ENCODE measurements at places on chromosomes 3 and 15. TPM values are rescaled to one million over a fixed set of nuclear protein-coding genes. Genes with fewer than 3 reads are reported as not detected.

DNA sequence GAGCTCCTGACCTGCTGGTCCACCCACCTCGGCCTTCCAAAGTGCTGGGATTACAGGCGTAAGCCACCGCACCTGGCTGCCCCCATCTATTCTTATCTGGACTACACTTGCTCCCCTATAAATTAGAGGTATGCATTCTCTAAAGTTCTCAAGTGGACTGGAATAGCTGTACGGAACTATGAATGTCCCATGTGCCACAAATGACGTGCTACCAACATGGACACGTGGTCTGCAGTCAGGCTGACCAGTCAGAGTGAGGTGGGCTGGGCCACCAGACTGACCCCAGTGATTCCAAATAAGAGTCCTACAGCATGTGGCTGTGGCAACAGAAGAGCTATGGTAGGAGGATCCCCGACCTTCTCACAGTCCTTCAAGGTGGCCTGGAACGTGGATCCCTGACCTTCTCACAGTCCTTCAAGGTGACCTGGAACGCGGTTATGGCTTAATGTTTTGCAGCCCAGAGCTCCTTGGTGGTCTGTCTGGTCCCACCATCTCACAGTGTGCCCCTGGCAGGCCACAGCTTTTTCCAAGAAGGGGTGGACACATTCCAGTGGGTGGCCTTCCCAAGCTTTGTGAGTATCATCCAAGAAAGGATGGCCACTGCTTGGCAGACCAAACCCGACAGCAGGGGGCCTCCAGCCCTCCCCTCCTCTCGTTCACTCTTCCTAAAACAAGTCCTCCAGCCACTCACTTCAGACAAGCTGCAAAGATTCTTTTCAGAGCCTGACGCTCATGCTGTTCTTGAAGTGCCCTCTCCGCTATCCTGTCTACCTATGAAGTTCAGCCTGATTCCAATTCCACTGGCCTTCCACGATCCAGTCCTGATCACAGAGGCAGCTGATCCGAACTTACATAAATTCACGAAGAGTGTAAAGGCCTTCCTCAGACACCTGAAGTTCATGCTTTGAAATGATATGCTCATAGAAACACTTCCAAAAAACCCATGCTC lies 4.4 kb downstream of the ADAMTS17 start:
- H3K27me3 ChIP-seq = no peaks in the 10 kb centered on the region
- peaks cover 10% of the 10 kb centered on the region for H3K4me1 ChIP-seq
- H3K27ac ChIP-seq = no peak overlapping the region
- DNase-seq = no peak

GRCh38 chr3:42572278-42572677 lies 9.5 kb downstream of the SEC22C start:
- H3K36me3 ChIP-seq = no peaks in the 10 kb centered on the region
- H3K27ac ChIP-seq = no peak overlapping the region
- DNase-seq = no peak
- no peaks in the 10 kb centered on the region for H3K4me1 ChIP-seq
- H3K4me3 ChIP-seq = no peak overlapping the region
- H3K27me3 ChIP-seq = no peaks in the 10 kb centered on the region

DNA sequence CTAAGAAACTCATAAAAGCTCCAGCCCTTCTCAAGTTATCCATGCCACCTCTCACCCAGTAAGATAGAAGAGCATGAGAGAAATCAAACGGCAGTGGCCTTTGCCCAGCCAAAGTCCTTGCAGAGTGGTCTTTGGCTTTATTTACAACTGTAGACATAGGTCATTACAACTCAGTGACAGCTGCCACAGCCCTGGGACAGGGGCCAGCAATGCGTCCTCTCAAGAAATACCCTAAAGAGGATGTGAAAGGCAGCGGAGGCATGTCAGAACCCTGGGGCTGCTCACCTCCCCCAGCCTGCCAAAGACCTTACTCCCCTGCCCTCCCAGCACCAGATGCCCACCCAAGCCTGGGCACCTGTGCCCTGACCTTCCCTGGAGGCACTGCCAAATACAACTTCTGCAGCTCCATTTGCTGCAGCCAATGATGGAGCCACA lies 6.3 kb downstream of the ACAA1 start:
- peaks cover 74% of the 10 kb centered on the region for H3K36me3 ChIP-seq
- no peak for DNase-seq
- H3K27me3 ChIP-seq = no peaks in the 10 kb centered on the region
- no peak overlapping the region for H3K4me3 ChIP-seq

DNA sequence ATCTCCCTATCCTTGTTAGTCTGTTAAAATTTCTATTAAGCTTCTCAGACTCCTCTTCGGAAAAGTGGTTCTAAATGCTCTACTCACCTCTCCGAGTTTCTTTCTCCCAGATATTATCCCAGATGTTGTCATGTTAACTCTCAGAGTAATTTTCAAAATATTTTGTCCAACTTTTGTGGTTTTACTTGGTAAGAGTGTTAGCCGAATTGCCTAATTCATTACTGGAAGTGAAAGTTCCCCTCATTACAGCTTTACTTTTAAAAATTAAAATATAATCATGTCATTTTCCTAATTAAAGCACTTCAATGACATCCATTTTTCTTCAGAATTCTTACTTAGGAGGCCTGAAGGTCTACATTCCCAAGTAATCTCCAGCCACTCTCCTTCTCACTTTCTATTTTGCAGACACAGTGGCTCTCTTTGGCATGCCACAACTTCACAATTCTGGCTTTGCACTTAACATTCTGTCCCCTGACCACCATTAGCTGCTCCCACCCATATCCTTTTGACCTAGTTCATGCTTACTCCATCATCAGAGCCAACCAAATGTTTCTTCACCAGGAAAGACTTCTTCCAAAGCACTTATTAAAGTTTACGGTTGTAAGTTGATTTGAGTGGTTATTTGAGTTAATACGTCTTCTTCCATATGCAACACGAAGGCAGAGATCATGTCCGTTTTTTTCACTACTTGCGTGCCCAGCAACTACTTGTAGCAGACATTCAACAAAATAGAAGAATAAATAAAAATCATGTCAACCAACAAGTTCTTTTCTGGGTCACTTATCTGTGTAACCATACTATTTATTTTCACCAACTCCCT lies 10.2 kb upstream of the TIPARP start:
- DNase-seq = no peak
- H3K36me3 ChIP-seq = no peaks in the 10 kb centered on the region
- H3K4me3 ChIP-seq = no peak overlapping the region
- peaks cover 5% of the 10 kb centered on the region for H3K4me1 ChIP-seq
- H3K27me3 ChIP-seq = no peaks in the 10 kb centered on the region

- H3K36me3 ChIP-seq = no peaks in the 10 kb centered on the region
- H3K4me1 ChIP-seq = no peaks in the 10 kb centered on the region
- no peak overlapping the region for H3K27ac ChIP-seq
- no peak for DNase-seq
- no peaks in the 10 kb centered on the region for H3K27me3 ChIP-seq
- no peak overlapping the region for H3K4me3 ChIP-seq
Measured at GRCh38 chr3:144028798-144029411, 57.3 kb downstream of the DIPK2A start.

DNA sequence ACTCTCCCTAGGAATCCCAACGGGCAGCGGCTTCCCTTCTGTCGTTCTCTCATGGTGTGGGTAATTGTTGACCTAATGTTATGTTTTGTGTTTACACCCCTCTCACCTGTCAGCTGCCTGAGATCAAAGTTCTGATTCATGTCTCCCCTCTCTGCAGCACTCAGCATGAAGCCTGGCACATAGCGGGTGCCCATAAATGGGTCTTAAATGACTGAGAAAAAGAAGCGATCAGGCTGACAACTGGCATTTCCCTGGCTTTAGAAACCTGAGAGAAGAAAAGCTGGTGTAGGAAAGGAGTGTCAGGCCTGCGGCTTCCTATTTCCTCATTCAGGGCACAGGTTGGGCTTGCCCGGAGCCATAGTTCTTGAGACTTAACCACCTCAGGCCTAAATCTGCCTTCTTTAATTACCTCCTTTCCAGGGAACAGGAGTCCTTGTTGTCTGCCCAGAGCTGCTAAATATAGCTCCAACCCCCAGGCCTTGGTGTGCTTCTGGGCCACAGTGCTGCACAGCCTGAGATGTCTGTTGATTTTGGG lies 31.8 kb downstream of the LPP start:
- H3K4me1 ChIP-seq = peaks cover 28% of the 10 kb centered on the region
- H3K4me3 ChIP-seq = no peak overlapping the region
- DNase-seq = no peak
- no peak overlapping the region for H3K27ac ChIP-seq

DNA sequence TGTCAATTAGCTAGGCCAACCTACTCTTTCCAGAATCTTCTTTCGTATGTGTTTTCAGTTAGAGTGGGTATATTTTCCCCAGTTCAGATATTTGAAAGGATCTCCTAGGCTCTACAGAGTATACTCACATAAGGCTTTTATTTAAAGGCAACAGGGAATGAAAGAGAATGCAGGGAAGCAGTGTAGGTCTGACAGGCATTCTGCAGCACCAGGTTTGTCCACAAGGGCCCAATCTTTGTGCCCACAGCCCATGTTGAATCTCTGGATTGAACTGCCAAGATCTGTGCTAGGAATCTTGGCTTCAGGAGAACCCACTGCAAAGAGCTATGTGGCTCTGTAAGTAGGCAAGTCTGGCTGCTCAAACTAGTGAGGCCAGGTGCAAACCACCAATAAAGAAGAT lies 24.2 kb upstream of the GALNT15 start:
- H3K27me3 ChIP-seq = no peaks in the 10 kb centered on the region
- no peak for DNase-seq
- H3K27ac ChIP-seq = peak overlapping the region; percentile 75
- H3K4me1 ChIP-seq = peaks cover 18% of the 10 kb centered on the region
- H3K36me3 ChIP-seq = no peaks in the 10 kb centered on the region
- H3K4me3 ChIP-seq = no peak overlapping the region

- no peaks in the 10 kb centered on the region for H3K4me1 ChIP-seq
- H3K4me3 ChIP-seq = no peak overlapping the region
- H3K27me3 ChIP-seq = no peaks in the 10 kb centered on the region
- H3K36me3 ChIP-seq = no peaks in the 10 kb centered on the region
- DNase-seq = no peak
- no peak overlapping the region for H3K27ac ChIP-seq
Measured at GRCh38 chr15:70390723-70391122, 293.0 kb upstream of the TLE3 start.

GRCh38 chr15:35209838-35210237 lies 124.7 kb upstream of the NANOGP8 start:
- H3K27ac ChIP-seq = no peak overlapping the region
- H3K36me3 ChIP-seq = no peaks in the 10 kb centered on the region
- DNase-seq = no peak
- H3K4me3 ChIP-seq = no peak overlapping the region
- H3K4me1 ChIP-seq = no peaks in the 10 kb centered on the region

DNA sequence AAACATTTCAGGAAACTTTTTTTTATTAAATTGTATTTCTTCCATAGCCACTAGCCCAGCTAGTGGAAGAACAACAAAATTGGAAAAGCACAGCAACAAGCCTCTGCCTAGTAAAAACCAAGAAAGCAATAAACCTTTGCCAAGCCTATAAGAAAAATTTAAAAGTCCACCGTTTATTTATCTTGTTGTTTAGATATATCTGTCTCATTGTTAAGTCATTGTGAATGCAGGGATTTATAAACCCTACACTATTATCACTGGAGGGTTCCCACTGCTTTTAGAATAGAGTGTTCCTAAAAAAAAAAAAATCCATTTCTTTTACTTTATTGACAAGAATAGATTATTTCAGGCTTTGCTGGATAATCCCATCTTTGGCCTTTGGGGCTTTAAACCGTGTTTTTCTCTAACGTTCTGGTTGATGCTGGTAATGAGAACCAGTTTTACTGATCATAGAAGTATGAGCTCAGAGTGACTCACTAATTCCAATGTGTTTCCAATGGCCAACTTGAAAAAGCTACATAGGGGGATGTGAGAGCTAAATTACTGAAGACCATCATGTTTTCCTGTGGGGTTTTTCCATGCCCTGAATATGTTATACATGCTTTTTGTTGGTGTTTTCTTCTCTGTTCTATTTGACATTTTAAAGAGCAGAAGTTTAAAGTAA lies 634.1 kb downstream of the RBMS3 start:
- H3K27me3 ChIP-seq = no peaks in the 10 kb centered on the region
- no peaks in the 10 kb centered on the region for H3K4me1 ChIP-seq
- peak overlapping the region; percentile 4 for H3K27ac ChIP-seq
- no peak overlapping the region for H3K4me3 ChIP-seq

DNA sequence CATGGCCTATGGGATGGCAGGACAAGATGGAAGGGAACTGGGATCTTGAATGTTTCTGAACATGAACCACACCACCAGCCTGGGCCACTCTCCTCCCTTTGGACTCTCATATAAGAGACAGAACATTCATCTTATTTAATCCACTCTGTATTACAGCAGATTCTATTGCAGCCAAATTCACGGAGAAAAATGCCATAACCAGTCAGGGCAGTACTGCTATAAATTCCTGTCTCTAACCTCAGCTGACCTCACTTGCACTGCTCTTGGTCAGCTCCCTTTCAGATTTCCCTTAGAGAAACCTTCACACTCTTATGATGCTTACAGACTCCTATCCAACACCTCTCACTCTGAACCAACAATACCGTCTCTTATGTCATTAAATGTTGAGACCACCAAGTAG lies 101.4 kb downstream of the RYK start:
- no peak overlapping the region for H3K4me3 ChIP-seq
- no peaks in the 10 kb centered on the region for H3K27me3 ChIP-seq
- no peak overlapping the region for H3K27ac ChIP-seq

DNA sequence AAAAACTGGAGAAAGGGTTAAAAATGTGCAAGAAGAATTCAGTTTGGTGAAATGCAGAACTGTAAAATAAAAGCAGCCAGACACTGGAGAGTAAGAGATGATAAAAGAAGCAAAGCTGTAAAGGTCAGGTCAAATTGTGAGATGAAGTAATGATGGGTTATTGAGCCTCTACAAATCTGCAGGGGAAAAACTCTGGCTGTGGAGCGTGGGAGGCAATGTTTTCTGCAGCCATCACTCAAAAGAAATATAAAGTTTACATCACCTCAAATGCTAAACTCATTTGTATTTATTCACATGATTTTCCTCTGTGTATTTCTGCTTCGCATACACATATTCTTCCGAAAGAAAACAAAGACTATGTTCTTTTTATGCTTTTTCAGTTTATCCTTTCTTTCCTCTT lies 158.8 kb upstream of the GPR149 start:
- H3K27ac ChIP-seq = no peak overlapping the region
- no peaks in the 10 kb centered on the region for H3K4me1 ChIP-seq
- H3K4me3 ChIP-seq = no peak overlapping the region
- H3K36me3 ChIP-seq = no peaks in the 10 kb centered on the region
- no peak for DNase-seq

DNA sequence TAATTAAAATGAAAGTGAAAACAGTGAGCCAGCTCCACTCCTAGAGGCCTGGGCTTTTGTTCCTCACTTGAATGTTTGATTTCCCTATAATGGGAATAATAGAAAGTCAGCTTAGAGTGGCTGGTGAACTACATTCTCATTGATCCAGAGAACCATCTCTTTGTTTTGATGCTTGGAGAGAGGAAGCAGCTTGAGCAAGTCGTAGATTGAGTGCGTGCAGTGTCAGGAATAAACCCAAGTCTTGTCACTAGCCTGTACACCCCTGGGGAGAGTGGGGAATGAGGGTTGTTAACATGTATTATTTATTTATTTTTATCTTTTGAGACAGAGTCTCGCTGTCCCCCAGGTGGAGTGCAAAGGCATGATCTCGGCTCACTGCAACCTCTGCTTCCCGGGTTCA lies 885 bp upstream of the LSG1 start:
- H3K36me3 ChIP-seq = peaks cover 17% of the 10 kb centered on the region
- H3K4me3 ChIP-seq = peak overlapping the region; percentile 70
- peak; percentile 82 for DNase-seq
- H3K4me1 ChIP-seq = peaks cover 20% of the 10 kb centered on the region
- no peaks in the 10 kb centered on the region for H3K27me3 ChIP-seq
- H3K27ac ChIP-seq = peak overlapping the region; percentile 76

The FETUB gene
- total RNA-seq = 3.7 TPM

The EIF4E3 gene
- 25.3 TPM for total RNA-seq

The RFTN1 gene
- total RNA-seq = 47.4 TPM

The OR5K2 gene
- not detected for total RNA-seq

The IMPG2 gene
- total RNA-seq = 0.25 TPM

The TRIM59 gene
- 6.1 TPM for total RNA-seq

The SPTBN5 gene
- total RNA-seq = 0.49 TPM

Data from vagina (tissue), 2 donors.